Activated CD4-positive, alpha-beta T cell treated with anti-CD3 and anti-CD28 coated beads, Interleukin-2, amount 50 U/mL, for 1 hour (primary cell): ENCODE measurements at places on chromosomes 16 and 17.

GRCh38 chr16:6189216-6189615, 1091.6 kb upstream of the EEF2KMT start:
- no peak for DNase-seq

DNA sequence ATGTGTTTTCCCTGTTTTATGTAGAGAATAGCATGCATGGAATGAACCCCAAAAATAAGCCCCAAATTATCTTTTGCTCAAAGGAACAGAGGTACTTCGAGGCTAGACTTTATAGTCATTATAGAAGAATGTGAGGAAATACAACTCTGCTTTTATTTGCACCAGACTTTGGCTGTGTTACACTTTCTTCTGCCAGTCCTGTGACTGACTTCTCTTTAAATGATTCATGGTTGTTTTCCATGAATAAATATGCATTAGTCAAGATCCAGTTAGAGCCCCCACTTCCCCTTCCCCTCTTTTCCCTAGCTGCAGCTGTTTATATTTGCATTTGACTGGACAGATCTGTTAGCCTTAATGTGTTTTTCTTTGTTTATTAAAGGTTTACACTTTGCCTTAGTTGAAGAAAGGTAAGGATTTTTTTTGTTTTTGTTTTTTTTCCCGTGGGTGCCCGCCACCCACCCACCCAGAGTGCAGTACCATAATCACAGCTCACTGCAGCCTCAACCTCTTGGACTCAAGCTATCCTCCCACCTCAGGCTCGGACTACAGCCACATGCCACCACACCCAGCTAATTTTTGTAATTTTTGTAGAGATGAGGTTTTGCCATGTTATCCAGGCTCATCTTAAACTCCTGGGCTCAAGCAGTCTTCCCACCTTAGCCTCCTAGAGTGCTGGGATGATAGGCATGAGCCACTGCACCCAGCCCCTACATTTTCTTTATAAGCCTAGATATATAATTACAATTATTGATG, 152.6 kb downstream of the CYB561 start:
- no peak for DNase-seq

DNA sequence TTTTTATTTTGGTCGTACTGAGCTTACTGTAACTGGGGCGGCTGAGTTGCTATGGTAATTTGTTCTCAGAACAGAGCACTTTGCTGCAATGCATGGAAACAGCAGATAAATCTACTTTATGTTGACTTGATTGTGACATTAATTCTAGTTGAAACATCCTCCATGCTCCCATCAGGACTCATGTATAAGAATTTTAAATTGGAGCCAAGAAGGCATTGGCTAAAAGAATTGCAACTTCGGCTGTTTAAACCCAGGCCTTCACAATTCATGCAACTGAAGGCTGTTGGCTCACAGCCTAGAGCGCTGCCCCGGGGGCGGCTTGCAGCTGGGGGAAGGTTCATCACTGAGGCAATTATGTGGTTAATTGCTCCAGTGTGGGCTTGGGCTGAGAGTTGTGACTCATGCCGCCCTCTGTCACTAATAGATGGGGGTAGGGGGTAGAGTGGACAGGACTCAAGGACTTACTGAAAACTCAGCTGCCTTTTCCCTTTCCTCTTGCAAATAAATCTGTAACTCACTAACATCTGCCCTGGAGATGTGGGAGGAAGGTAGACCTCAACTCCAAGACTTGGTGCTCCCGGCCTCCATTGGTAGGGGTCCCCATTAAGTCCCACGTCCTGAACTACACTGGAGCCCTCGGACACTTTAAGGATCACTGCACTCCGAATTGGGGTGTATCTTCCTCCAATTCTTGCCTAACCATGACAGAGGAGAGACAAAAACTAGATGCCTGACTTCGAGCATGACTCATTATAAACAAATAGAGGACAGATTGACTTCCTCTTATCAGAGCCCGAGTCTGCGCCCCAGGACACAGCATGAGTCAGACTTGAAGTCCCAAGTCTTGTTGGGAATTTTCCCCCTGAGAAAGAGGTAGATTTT, 37.5 kb downstream of the ERCC4 start:
- DNase-seq: no peak

DNA sequence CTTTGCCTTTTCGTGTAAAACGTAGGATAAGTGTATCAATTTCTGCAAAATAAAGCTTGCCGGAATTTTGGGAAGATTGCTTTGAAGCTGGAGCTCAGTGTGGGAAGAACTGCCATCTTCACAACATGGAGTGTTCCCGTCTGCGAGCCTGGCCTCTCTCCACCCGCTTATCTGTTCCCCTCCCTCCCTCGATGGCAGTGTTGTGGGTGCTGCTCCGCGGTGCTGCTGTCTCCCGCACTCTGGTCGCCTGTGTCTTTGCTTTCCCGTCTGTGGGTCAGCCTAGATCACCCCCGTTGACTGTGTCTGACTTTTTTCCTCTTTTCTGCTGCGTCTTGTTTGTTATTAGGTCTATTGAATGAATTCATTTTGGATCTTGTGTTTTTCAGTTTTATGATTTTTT, 17.0 kb downstream of the ACSF3 start:
- DNase-seq: no peak

- DNase-seq: no peak
These were observed 275.0 kb upstream of the CDH5 start for GRCh38 chr16:66091471-66091891.

GRCh38 chr16:84207879-84208278, 16.9 kb downstream of the ADAD2 start:
- no peak for DNase-seq

GRCh38 chr17:49996495-49997300, 1.7 kb upstream of the DLX3 start:
- peak; percentile 68 for DNase-seq

DNA sequence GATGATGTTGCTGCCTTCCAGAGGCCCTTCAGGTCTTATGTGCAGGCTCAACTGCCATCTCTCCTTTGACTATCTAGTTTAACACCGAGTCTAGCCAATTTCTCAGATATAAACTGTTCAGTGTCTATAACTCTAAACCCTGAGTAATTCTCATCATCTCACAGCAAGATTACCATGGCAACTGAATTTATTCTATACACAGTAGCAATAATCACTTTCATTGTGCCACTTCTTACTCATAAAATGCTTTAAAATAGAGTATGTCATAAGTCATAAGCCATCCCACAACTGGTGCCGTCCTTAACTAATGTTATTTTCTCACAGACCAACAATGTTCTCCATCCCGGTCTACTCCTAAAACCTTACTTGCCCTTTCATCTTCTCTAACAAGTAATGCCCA, 45.0 kb downstream of the SYNRG start:
- DNase-seq: no peak

DNA sequence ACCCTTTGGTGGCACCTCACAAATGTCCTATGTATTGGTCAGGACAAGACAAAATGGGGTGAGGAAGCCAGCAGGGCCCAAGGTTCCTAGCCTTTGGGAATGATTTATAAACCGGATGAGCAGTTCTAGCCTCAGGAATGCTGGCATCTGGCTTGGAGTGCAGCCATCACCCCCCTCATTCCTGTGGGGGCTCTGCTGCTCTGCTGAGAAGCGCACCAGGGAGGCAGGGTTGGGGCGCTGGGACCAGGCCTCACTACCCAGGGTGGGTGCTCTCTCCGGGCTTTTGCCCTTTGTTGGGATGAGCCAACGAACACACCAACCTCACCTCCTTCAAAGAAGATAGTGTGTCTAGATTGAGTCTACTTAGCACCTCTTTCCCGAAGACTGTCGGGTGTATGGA, 39.2 kb downstream of the TMEM11 start:
- DNase-seq: no peak

DNA sequence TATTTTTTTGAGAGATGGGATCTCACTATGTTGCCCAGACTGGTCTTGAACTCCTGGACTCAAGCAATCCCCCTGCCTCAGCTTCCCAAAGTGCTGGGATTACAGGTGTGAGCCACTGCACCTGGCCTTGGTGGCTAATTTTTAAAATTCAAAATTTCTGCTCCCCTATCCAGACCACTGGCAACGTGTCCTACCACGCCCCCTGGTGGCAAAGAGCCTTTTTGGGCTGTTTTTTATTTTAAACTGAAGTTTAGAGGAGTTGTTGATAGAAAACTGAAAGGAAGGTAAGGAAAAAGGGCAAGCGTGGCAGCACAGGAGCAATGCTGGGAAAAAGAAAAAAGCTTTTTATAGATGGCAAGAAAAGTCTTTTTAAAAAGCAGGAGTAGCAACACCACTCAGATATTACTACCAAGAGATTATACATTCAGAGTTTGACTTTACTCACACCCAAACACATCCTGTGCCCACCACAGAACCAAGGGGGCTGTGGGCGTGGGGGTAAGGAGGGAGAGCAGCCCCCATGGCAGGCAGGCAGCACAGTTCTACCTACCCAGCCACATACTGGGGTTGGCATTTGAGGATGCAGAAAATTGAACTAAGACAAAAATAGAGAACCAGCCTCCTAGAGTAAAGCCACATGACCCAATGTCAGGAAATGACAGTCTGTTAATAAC, 4.2 kb upstream of the MXRA7 start:
- DNase-seq: peak; percentile 82

DNA sequence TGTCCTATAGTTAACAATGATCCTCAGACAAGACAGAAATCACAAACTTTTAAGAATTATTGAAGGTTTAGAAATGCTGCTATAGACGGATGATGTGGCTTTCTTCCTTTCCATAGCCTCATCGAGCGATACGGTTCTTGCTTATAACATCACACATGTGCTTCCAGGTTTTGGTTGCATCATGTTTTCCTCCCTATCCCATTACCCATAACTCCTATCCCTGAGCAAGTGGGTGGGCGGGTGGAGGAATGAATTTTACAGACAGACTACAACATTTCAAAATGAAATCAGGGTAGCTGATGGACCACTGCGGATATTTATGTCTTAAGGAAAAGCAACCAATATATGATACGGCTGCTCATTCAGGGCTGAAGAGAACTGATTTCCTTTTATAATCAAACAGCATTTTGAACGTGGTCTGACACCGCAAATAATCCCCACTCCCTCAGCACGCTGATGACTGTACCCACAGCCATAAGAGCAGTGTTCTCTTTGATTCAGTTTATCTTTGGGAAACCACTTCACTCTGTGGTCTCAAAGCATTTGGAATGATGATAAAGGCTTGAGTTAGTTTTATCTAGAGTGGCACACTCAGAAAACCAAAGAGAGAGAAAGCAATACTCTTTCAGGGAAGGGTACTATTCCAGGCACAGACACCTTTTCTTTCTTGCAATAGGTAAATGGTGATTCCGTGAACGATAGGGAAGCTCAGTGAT, 4.6 kb upstream of the AKTIP start:
- no peak for DNase-seq

GRCh38 chr17:70947636-70948565, 778.6 kb downstream of the KCNJ2 start:
- DNase-seq: no peak

DNA sequence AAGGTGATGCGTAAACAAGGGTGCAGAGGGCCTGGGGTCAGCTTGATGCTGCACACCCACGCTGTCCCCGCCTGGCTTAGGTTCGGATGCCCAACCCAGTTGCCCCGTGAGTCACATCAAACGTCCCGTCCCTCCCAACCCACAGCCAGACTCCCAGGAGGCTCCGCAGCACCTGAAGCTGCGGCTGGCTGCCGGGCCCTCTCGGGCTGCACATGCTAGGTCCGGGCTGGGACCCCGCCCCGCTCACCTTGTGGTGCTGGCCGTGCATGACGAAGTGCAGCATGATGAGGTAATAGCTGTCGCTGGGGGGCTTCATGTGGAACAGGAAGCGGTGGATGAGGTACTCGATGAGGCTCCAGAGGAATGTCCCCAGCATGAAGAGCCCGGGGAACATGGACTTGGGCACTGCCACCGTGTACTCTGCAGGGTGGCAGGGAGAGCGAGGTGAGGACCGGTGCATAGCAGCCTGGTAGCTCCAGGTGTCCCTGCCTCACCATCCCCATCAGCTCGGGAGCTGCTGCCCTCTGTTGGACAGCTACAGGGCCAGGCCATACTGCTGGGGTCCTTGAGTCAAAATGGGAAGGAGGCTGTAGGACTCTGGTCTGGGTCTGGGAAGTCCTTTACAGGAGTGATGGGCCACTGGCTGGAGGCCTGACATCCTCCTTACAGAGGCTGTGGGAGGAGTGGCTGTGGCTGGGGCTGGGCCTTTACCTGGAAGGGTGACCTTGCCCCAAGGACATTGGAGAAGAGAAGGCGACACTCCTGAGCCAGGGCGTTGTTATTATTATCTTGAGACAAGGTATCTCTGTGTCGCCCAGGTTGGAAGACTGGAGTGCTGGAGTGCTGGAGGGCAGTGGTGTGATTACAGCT, 18.3 kb upstream of the MLKL start:
- DNase-seq: no peak

DNA sequence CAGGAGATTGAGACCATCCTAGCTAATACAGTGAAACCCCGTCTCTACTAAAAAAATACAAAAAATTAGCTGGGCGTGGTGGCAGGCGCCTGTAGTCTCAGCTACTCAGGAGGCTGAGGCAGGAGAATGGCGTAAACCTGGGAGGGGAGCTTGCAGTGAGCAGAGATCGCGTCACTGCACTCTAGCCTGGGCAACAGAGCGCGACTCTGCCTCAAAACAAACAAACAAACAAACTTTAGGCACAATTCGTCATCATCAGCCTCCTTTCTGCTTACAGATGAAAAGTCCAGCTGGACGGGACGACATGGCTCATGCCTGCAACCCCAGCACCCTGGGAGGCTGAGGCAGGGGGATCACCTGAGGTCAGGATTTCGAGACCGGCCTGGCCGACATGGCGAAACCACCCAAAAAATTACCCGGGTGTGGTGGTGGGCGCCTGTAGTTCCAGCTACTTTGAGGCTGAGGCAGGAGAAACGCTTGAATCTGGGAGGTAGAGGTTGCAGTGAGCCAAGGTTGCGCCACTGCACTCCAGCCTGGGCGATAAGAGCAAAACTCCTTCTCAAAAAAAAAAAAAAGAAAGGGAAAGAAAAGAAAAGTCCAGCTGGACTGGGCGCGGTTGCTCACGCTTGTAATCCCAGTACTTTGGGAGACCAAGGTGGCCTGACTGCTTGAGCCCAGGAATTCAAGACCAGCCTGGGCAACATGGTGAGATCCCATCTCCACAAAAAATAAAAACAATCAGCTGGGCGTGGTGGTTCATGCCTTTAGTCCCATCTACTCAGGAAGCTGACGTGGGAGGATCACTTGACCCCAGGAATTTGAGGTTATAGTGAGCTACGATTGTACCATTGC, 1.5 kb upstream of the SPIRE2 start:
- DNase-seq: no peak

DNA sequence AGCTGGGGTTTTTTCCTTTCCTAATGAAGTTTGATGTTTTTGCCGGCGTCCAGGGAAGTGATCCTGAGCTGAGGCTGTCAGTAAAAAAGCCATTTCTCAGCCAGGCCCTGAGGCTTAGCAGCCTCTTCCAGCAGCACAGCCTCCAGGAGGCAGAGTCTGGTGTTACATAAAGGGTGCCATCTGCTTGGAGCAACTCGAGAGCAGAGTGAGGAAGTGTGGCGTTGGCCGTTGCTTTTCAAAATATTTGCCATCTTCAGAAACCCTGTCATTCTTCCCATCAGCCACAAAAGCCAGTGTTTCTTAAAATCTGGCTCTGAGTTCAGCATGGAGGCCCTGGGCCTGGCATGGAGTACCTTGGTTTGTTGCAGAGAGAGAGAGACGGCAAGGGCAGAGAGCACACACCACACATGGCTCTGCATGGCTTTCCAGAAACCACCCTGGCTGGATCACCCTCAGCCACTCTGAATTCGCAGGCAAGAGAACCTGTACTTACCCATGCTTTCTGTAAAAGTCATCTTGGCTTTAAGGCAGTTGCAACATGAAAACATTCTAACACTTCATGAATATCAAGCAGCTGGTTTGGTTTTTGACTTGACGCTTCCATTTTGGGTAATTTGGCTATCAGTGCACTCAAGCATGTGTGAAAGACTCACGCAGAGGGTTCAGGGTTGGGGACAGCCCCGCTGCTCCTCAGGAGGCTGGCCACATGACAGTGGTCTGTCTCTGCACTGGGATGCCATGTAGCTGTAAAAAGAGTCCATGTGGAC, 21.0 kb downstream of the PMM2 start:
- no peak for DNase-seq
